ENCODE measurements at places on chromosomes 2 and 18.
A peak's percentile ranks its signal among the peaks of the same experiment; 100 is the strongest.

- no peak for DNase-seq
These were observed 49.5 kb downstream of the CTDP1 start for GRCh38 chr18:79728931-79729586.

- DNase-seq, result peak; percentile 34
These were observed at the start of gene PID1 for GRCh38 chr2:229270551-229271410. PID1 (minus strand) TSS chr2:229271287; CDS start chr2:229271043, 244 bp downstream.

GRCh38 chr2:47187069-47187468 is 32.0 kb upstream of the STPG4 start:
- no peak for DNase-seq

GRCh38 chr2:172095146-172095904 is 7.4 kb downstream of the DLX2 start:
- DNase-seq, result peak; percentile 94

GRCh38 chr2:177187631-177188312 is 24.8 kb upstream of the HNRNPA3 start:
- DNase-seq, result no peak

- no peak for DNase-seq
These were observed 134.0 kb downstream of the IKZF2 start for GRCh38 chr2:213017404-213017803.

- no peak for DNase-seq
These were observed 92.0 kb downstream of the ARMC9 start for GRCh38 chr2:231290321-231291015.

DNA sequence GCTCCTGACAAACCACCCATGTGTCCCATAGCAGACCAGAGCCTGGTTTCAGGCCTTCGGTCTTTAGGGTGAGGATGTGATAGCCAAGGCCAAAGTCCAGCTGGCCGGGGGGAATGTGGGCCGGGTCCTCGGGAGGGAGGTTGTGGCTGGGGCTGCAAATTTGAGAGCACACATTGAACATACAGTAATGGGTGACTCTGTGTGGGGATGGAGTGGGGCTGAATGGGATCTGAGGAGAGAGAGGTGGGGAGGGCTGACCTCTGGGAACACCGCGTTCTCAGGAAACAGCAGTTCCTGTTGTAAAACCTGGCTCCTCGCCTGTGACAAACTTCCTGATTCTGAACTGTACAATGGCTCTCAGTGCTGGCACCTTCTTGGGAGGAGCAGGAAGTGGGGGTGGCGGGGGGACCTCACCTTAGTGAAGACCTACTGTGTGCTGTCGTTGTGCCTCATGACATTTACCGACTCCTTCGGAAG is 48.8 kb downstream of the MCFD2 start:
- DNase-seq, result no peak

DNA sequence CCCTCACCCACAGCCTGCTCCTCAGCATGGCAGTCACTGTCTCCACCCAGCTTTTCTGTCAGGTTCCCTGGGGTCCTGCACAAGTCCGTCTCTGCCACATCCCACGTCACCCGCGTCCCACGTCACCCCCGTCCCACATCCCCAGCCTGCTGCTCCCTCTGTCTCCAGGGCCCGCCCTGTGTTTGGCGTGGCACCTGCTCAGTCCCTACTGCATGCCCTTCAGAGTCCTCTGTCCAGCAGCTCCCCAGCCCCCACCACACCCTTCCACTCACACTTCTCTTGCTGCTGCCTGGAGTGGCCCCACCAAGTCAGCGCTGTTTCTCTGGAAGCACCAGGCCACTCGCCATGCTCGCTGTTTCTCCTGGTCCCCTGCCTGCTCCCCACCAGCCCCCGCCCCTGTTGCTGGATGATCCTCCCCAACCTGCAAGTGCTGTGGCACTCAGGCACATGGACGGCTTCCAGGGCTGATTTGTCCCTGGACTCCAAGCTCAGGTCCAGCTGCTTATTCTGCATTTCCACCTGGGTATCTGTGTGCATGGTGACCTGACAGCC is 18.8 kb downstream of the ATG4B start:
- DNase-seq, result no peak

- DNase-seq, result no peak
These were observed 242.0 kb downstream of the CALCRL start for GRCh38 chr2:187206071-187206470.

GRCh38 chr18:26711756-26712155 is 153.8 kb downstream of the AQP4 start:
- DNase-seq, result no peak

- DNase-seq, result no peak
These were observed 3.6 kb downstream of the WDR43 start for GRCh38 chr2:28898048-28898447.

GRCh38 chr2:140242889-140243288 is 1462.7 kb upstream of the NXPH2 start:
- DNase-seq, result peak; percentile 7

- no peak for DNase-seq
These were observed 55.7 kb upstream of the KCNG2 start for GRCh38 chr18:79742076-79742475.

DNA sequence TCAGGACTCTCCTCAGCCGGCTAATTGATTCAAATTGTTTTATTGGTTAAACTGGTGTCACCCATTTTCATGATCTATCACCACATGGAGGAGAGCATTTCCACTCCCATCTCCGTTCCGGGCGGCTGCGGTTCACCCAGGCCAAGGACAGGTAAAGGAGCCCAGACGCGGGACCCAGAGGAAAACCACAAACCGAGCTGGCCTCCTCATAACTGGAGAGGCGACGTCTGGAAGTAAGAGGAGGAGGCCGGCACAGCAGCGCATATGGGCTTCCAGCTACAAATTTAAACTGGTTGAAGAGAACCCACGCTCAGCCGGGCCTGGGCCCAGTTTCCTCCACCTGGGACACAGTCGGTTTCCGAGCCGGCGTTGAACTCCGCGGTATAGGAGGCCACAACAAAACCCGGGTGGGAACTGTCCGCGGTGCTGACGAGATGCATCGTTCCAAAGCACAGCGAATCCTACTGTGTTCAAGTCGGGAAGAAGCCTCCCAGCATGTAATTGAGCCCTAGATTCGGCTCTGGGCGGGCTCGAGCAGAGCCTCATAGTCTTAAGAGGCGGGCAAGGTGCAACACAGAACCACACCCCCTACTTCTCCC is 3.0 kb upstream of the SKOR2 start:
- DNase-seq, result peak; percentile 65

GRCh38 chr18:14189858-14190257 is 57.6 kb upstream of the ZNF519 start:
- DNase-seq, result peak; percentile 2

Measured in ACHN (cell line).